ENCODE measurements at places on chromosomes 5 and 9. TPM values are rescaled to one million over a fixed set of nuclear protein-coding genes. Genes with fewer than 3 reads are reported as not detected.

The MARCHF11 gene
- total RNA-seq, result not detected

The CYSRT1 gene
- 0.22 TPM for total RNA-seq

The NIM1K gene
- under 0.01 TPM for total RNA-seq

The GABRA1 gene
- not detected for total RNA-seq

The SLC6A3 gene
- total RNA-seq, result not detected

The CTXN3 gene
- total RNA-seq, result not detected

The ASPN gene
- not detected for total RNA-seq

The TUSC1 gene
- 10.3 TPM for total RNA-seq

The PHYHD1 gene
- 0.34 TPM for total RNA-seq

The KCNT1 gene
- not detected for total RNA-seq

The IFNK gene
- not detected for total RNA-seq

The MARCHF3 gene
- 109 TPM for total RNA-seq

The PCDHA4 gene
- under 0.01 TPM for total RNA-seq

The GARIN3 gene
- not detected for total RNA-seq

The CKMT2 gene
- total RNA-seq, result 0.54 TPM

The SPRY4 gene
- total RNA-seq, result 7.0 TPM

The TAF7 gene
- total RNA-seq, result 78.7 TPM

The TPM2 gene
- total RNA-seq, result 12.2 TPM

The INSL6 gene
- total RNA-seq, result not detected

The TAF1L gene
- total RNA-seq, result under 0.01 TPM

The ZNF454 gene
- total RNA-seq, result 0.11 TPM

The IL9 gene
- total RNA-seq, result not detected

The MAMDC2 gene
- total RNA-seq, result 0.09 TPM

The RAI14 gene
- 215 TPM for total RNA-seq

The PRDM9 gene
- not detected for total RNA-seq

The CDH18 gene
- total RNA-seq, result not detected

The SARDH gene
- total RNA-seq, result 0.11 TPM

The LRRC70 gene
- 88.9 TPM for total RNA-seq

The SLC45A2 gene
- total RNA-seq, result 0.11 TPM

The TNFSF15 gene
- total RNA-seq, result 0.26 TPM

The NUTM2F gene
- total RNA-seq, result not detected

The TYRP1 gene
- 0.09 TPM for total RNA-seq

The ARSB gene
- 9.5 TPM for total RNA-seq

The NR2F1-AS1 gene
- 31.0 TPM for total RNA-seq

The CARD9 gene
- 0.09 TPM for total RNA-seq

The ADAMTS12 gene
- 2.4 TPM for total RNA-seq

The HINT1 gene
- 287 TPM for total RNA-seq

The FOXD4L3 gene
- total RNA-seq, result under 0.01 TPM

The SETX gene
- 90.7 TPM for total RNA-seq

The PDE6A gene
- total RNA-seq, result 0.11 TPM
